ENCODE measurements at places on chromosomes 2 and 18. TPM values are rescaled to one million over a fixed set of nuclear protein-coding genes. Genes with fewer than 3 reads are reported as not detected.

The ATIC gene
- 80.2 TPM for total RNA-seq

The NTSR2 gene
- not detected for total RNA-seq

The PLEKHH2 gene
- 1.1 TPM for total RNA-seq

The IL18R1 gene
- total RNA-seq, result 4.0 TPM

The TGFA gene
- 0.12 TPM for total RNA-seq

The RAB27B gene
- not detected for total RNA-seq

The ACMSD gene
- total RNA-seq, result not detected

The CIB4 gene
- not detected for total RNA-seq

The RAD51AP2 gene
- total RNA-seq, result not detected

GRCh38 chr2:10541081-10541480 is 93.0 kb upstream of the ODC1 start:
- no peaks in the 10 kb centered on the region for H3K27me3 ChIP-seq
- H3K4me3 ChIP-seq, result no peak overlapping the region
- H3K36me3 ChIP-seq, result no peaks in the 10 kb centered on the region
- H3K27ac ChIP-seq, result no peak overlapping the region
- no peak for DNase-seq

GRCh38 chr2:68909793-68910674 is 38.8 kb upstream of the BMP10 start:
- no peak overlapping the region for H3K27ac ChIP-seq
- H3K27me3 ChIP-seq, result peaks cover 12% of the 10 kb centered on the region
- peaks cover 32% of the 10 kb centered on the region for H3K4me1 ChIP-seq
- H3K36me3 ChIP-seq, result no peaks in the 10 kb centered on the region

GRCh38 chr2:241036397-241036963 is 38.1 kb downstream of the SNED1 start:
- no peak overlapping the region for H3K4me3 ChIP-seq
- DNase-seq, result no peak
- no peaks in the 10 kb centered on the region for H3K27me3 ChIP-seq
- peaks cover 3% of the 10 kb centered on the region for H3K4me1 ChIP-seq
- peaks cover 3% of the 10 kb centered on the region for H3K36me3 ChIP-seq

- no peak overlapping the region for H3K27ac ChIP-seq
- H3K4me1 ChIP-seq, result peaks cover 2% of the 10 kb centered on the region
- no peak for DNase-seq
- H3K4me3 ChIP-seq, result no peak overlapping the region
- no peaks in the 10 kb centered on the region for H3K36me3 ChIP-seq
These were observed 310.2 kb upstream of the NRP2 start for GRCh38 chr2:205372141-205372540.

DNA sequence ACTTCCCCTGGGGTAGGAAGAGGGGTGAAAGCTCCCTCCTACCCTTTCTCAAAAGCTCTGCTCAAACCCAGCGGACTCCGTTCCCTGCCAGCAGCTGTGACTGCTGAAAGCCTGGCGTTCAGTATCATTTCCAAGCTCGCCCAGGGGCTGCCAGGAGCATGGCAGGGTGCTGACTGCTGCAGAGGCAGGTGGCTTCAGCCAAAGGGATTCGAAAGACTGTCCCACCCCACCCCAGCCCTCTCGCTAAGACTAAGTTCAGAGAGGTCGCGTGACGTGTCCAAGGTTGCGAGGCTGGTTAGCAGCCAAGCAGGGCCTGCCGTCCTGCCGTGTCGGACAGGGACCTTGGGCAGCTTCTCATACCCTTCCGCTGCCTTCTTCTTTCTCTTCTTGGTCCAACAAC is 72.3 kb upstream of the RAB12 start:
- no peak overlapping the region for H3K27ac ChIP-seq
- no peaks in the 10 kb centered on the region for H3K4me1 ChIP-seq
- no peaks in the 10 kb centered on the region for H3K36me3 ChIP-seq
- DNase-seq, result no peak
- H3K4me3 ChIP-seq, result no peak overlapping the region

- peaks cover 29% of the 10 kb centered on the region for H3K4me1 ChIP-seq
- no peak overlapping the region for H3K4me3 ChIP-seq
- no peak for DNase-seq
- H3K27me3 ChIP-seq, result no peaks in the 10 kb centered on the region
- no peaks in the 10 kb centered on the region for H3K36me3 ChIP-seq
These were observed 66.7 kb downstream of the SPATS2L start for GRCh38 chr2:200373231-200373630.

DNA sequence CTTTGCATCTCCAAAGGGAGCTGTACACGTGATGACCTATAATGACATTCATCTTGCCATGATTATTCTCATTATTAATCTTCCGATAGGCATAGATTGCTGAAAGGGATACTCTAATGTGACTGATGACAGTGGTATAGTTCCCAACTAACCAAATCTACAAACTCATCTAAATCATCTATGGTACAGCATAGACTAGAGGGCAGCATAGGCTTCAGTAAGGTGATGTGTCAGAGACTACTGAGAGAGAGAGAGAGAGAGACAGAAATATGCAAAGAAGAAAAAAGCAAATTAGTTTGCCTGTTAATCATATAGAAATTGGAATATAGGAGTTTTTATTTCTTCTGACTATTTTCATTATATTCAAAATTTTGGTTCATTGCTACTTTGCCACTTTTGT is 89.3 kb downstream of the CSRNP3 start:
- no peaks in the 10 kb centered on the region for H3K4me1 ChIP-seq
- no peaks in the 10 kb centered on the region for H3K36me3 ChIP-seq
- peaks cover 2% of the 10 kb centered on the region for H3K27me3 ChIP-seq
- no peak overlapping the region for H3K27ac ChIP-seq

DNA sequence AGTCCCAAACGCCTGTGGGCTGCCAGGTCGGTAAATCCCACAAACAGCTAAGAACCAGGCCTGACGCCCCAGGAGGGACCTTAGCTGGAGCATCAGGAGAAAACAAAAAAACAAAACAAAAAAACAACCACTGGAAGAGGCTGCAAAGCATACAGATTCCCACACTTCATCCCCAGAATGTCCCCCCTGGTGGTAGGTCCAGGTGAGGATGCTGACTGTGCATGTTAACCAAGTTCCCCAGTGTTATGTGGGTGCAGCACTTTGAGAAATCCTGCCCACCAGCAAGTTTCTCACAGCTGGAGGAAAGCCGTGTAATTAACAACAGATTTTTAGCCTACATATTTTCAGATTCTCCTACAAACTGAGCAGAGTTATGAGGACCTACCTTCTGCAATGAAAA is 15.1 kb downstream of the ST3GAL5 start:
- no peak overlapping the region for H3K4me3 ChIP-seq
- no peak overlapping the region for H3K27ac ChIP-seq
- DNase-seq, result no peak
- H3K4me1 ChIP-seq, result peaks cover 6% of the 10 kb centered on the region
- no peaks in the 10 kb centered on the region for H3K36me3 ChIP-seq

DNA sequence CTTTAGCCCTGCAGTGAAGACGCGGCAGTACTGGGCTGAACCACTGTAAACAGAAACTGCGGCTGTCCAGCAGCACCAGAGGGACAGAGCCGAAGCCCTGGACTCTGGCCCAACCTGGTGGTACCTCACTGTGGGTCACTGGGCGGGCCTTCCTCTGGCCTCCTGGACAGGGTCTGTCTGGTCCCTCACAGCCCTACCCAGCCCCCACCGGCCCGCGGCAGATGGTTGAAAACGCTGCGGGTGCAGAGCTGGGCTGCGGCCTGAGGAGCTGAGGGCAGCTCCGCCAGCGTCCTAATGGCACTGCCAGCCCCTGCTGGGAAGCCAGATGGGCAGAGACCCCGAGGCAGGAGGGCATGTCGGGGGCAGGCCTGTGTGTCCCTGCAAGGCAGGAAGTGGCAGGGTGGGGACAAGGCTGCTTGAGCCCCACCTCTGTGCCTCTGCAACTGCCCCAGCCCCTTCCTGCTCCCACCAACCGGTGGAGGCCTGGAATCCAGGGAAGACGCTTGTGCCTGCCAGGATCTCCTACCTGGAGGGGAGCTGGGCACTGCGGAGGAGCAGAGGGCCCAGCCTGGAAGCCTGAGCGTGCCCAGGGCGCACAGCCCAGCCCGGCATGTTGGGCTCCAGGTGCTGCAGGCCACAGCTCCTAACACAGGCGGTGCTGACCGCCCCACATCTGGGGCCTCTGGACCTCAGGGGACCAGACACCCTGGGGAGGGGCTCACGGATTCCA is 36.3 kb downstream of the HS6ST1 start:
- H3K27me3 ChIP-seq, result no peaks in the 10 kb centered on the region
- H3K36me3 ChIP-seq, result no peaks in the 10 kb centered on the region
- H3K4me3 ChIP-seq, result no peak overlapping the region
- DNase-seq, result no peak
- H3K27ac ChIP-seq, result no peak overlapping the region

DNA sequence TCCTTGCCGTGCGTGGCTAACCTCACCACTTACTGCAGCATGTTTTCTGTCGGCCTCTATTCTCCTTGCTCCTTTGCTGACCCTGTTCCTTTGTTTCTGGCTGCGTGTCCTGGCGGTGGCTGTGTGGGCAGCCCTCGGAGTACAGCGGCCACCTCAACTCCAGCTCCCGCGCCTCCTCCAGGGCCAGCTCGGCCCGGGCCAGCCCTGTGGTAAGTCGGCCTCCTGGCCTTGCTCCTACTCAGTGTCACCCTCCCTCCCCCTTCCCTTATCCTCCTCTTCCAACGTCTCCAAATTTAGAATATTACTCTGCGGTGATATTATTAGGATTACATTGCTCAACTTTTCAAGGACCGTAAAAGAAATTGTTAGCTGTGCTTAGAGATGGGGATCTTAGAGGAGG is 59.5 kb upstream of the RBM44 start:
- no peaks in the 10 kb centered on the region for H3K27me3 ChIP-seq
- peak; percentile 31 for DNase-seq
- no peaks in the 10 kb centered on the region for H3K36me3 ChIP-seq
- peaks cover 27% of the 10 kb centered on the region for H3K4me1 ChIP-seq

DNA sequence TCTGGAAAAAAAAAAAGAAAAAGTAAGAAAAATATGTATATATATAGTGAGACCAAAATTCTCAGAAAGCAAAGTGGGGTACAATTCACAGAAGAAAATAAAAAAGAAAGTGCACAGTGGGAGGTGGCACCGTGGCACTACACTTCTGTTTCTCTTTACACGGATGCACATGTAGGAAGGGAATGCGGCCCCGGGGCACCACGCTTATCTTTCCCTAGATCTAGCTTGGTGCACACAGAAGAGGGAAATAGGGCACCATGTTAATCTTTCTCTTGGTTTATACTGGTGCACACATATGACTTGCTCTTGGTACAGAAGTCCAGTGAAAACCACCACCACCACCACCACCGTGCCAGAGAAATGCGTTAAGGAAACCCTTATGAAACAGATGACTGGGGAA is 32.0 kb downstream of the EIPR1 start:
- no peaks in the 10 kb centered on the region for H3K27me3 ChIP-seq
- no peak overlapping the region for H3K4me3 ChIP-seq
- no peaks in the 10 kb centered on the region for H3K36me3 ChIP-seq
- no peaks in the 10 kb centered on the region for H3K4me1 ChIP-seq

GRCh38 chr18:525036-525797 is 24.7 kb upstream of the COLEC12 start:
- H3K36me3 ChIP-seq, result no peaks in the 10 kb centered on the region
- peak overlapping the region; percentile 98 for H3K27ac ChIP-seq
- H3K4me1 ChIP-seq, result peaks cover 37% of the 10 kb centered on the region

- H3K4me3 ChIP-seq, result no peak overlapping the region
- H3K4me1 ChIP-seq, result no peaks in the 10 kb centered on the region
- no peak for DNase-seq
- H3K27me3 ChIP-seq, result no peaks in the 10 kb centered on the region
- no peak overlapping the region for H3K27ac ChIP-seq
These were observed 17.4 kb downstream of the FECH start for GRCh38 chr18:57569133-57569532.

DNA sequence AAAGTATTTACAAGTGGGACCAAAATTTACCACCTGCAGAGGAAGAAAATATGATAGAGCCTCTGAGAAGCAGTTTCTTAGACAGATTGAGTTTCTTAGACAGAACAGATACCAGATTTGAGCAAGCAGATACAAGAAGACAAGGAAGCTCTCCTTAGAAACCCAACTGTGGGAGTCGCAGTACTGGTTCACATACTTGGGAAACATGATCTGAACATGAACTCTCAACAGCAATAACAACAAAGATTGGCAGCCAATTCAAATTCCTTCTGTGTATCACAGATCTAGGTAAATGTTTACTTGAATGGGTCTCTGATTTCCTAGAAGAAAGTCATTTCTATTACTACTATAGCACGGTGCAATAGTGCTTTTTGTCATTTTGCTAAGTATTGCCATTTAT is 82.1 kb downstream of the OLA1 start:
- no peak overlapping the region for H3K4me3 ChIP-seq
- no peaks in the 10 kb centered on the region for H3K27me3 ChIP-seq
- no peaks in the 10 kb centered on the region for H3K4me1 ChIP-seq
- H3K27ac ChIP-seq, result no peak overlapping the region
- no peak for DNase-seq

DNA sequence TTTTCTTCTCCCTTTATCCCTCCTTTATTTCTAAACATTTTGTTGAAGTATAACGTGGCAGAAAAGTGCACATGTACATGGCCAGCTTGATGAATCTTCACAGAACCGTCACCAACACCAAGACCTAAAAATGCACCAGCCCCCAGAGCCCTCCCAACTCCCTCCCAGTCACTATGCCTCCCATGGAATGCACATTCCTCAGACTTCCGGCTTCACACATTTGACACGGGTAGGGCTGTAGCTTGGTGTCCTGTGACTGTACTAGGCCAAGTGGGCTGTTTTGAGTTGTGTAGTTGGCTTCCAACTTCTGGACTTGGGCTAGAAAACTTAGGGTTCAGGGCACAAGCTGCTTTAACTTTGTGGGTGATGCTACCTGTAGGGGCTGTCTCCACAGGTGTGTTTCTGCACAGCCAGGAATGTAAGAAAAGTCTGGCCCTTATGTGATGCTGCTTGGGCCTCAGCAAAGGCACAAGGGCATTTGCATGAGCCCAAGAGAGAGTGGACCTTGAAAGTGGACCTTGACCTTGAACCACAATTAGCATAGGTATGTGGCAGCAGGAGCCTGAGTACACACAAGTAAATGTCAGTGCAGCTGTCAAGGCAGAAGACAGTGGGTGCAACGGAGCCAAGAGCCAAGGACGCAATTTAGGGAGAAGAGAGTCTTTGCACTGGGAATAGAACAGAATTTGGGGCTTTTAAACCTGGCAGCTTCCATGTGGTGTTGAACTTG is 78.4 kb downstream of the SEPTIN10 start:
- peaks cover 10% of the 10 kb centered on the region for H3K27me3 ChIP-seq
- H3K36me3 ChIP-seq, result no peaks in the 10 kb centered on the region
- no peak overlapping the region for H3K27ac ChIP-seq
- no peak for DNase-seq
- H3K4me1 ChIP-seq, result no peaks in the 10 kb centered on the region

DNA sequence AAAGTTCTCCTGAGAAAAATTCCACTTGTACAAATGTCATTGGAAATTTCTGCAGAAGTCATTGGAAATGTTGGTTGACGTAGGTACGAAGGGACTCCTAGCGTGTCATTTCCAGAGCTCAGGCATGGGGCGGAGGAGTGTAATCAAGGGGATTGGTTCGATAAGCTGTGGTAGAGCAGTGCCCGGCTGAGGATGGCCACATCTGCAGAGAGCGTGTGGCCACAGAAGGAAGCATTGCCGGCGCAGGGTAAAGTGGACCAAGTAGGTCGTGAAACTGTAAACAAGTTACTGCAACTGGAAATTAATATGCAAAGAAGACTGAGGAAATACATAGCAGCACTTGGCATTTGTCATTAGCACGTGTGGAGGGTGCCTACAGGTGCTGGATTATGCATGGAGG is 101.8 kb downstream of the DGKD start:
- H3K36me3 ChIP-seq, result no peaks in the 10 kb centered on the region
- H3K27ac ChIP-seq, result no peak overlapping the region
- H3K27me3 ChIP-seq, result no peaks in the 10 kb centered on the region
- DNase-seq, result no peak
- no peak overlapping the region for H3K4me3 ChIP-seq
- H3K4me1 ChIP-seq, result no peaks in the 10 kb centered on the region

GRCh38 chr18:10228326-10228725 is 226.1 kb upstream of the APCDD1 start:
- no peaks in the 10 kb centered on the region for H3K27me3 ChIP-seq
- no peak overlapping the region for H3K4me3 ChIP-seq
- no peaks in the 10 kb centered on the region for H3K36me3 ChIP-seq
- H3K4me1 ChIP-seq, result no peaks in the 10 kb centered on the region

Measured in endothelial cell of umbilical vein (primary cell).